Lower leg skin (tissue), 4 donors: ENCODE measurements at places on chromosomes 5 and 9. TPM values are rescaled to one million over a fixed set of nuclear protein-coding genes. Genes with fewer than 3 reads are reported as not detected.

Gene SRA1
- 17.5 TPM for total RNA-seq

GRCh38 chr5:93899026-93899600, 157.7 kb upstream of the POU5F2 start:
- DNase-seq = no peak

DNA sequence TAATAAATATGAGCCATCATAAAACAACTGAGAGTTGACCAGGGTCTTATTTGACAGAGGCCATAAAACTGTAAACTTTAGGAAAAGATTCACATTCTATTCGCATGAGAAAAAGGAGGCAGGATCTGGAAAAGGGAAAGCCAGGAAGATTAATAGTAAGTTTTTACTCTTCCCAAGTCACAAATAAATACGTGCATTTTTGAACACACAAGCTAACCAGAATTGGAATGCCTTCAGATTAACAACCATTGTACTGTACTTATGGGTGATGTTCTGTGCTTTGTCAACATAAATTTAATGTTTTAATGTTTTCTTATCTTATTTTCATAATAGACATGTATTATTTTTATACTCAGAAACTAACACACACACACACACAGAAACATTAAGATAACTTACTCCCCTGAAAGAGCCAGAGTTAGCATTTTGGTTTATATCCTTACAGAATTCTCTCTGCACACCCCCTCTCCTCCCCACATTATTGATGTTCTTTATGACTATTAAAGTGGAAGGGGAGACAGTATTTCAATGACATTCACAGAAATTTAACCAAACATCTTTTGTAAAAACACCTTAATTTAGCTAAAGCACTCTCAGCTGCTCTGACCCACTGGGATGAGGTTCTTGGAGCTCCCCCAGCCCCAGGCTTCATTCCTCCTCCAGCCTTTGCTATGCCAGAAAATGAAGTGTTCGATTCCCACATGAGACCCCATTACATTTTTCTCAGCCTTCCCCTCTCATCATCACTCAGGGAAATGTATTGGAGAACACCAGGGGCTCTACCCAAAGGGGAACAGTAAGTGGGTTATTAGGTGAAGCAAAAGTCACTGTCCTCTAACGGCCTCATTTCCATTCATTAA, 155.5 kb downstream of the ESM1 start:
- no peak for DNase-seq

DNA sequence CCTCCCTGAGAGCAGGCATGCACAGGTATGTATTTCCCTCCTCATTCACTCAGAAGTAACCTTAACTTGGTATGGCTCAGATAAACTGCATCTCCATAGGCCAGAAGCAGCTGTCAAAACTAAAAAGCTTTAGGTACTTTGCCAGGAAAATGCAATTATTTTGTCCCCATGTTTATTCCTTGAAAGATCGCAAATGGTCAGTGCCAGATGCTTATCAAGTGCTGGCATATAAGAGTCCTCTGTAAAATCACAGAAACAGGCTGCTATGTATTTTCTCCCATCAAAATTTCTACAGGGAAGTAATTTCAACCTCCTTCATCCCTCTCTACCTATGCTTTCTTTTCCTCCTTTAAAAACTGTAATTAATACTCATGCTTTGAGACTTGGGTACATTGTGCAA, 12.7 kb downstream of the PCDHAC2 start:
- no peak for DNase-seq

- DNase-seq = no peak
These were observed 28.9 kb downstream of the SNX24 start for GRCh38 chr5:122874179-122874875.

- DNase-seq = no peak
These were observed 252.7 kb upstream of the GRIA1 start for GRCh38 chr5:153237671-153238332.

GRCh38 chr5:82789095-82789494, 288.1 kb downstream of the TMEM167A start:
- DNase-seq = no peak

DNA sequence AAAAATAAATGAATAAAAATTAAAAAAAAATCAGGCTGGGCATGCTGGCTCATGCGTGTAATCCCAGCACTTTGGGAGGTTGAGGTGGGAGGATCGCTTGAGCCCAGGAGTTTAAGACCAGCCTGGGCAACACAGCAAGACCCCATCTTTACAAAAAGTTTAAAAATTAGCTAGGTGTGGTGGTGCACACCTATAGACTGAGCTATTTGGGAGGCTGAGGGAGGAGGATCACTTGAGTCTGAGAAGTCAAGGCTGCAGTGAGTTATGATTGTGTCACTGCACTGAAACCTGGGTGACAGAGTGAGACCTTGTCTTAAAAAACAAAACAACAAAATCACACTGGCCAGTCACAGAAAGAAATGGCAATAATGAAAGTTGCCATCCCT, 3.4 kb upstream of the CNTRL start:
- no peak for DNase-seq
